ENCODE measurements at places on chromosomes 7 and 10.

GRCh38 chr10:84088626-84089025 lies 50.7 kb upstream of the GHITM start:
- no peak for DNase-seq

DNA sequence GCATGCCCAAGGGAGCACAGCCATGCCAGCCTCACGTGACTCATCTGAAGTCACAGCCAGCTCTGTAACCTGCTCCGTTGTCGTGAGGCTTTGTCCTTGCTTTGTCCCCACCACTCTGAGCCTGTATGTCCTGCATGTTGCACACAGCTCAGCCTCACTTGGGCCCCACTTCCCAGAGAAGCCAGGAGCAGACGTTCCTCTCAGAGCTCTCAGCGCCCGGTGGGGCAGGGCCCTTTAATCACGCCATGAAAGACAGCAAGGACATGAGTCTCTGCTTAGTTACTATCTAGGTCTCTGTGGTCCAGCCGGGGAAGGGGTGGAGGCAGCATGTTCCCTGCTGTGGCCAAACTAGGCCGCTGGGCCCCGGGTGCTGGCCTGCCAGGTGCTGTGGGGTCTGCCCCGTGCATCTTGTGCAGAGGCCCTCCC lies 127.4 kb upstream of the FAM20C start:
- no peak for DNase-seq

- DNase-seq, result no peak
Measured at GRCh38 chr7:135768467-135768866, 19.9 kb upstream of the FAM180A start.

DNA sequence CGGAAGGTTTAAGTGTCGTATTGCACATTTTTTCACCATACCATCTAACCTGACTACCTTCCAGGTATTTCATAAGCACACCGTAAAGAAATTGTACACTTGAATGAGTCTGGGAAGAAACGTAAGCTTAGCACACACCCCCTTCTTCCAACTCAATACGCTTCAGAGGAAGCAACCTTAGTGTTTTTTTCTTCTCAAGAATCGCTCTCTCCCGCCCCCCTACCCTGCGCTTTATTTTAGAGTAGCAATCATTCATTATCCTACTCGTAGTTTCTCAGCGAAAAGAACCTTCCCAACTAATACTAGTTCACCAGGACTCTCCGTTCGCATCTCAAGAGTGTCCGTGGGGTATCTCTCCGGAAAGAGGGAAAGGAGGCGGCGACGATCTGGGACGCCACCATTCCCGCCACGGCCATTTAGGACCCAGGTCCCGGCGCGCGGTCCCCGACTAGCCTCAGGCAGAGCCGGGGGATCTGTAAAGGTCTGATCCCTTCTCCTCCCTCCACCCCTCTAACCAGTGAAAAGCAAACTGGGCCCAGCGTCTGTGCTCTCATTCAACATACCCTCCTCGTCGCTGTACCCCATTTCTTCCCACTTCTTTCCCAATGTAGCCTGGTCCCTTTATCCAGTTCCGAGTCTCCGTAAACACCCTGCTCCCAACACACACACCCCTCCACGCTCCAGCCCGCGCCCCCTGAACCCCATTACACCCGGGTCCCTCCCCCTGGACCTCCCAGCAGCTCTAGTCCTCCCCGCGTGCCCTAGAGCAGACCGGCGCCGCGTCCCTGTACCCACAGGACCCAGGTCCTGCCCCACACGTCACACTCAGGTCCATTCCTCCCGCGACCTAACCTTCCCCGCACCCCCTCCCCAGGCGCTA lies 16.0 kb downstream of the MYOZ1 start:
- no peak for DNase-seq

- DNase-seq, result no peak
Measured at GRCh38 chr10:59181668-59182067, 5.2 kb downstream of the PHYHIPL start.

GRCh38 chr10:110966146-110966545 lies 46.7 kb downstream of the SHOC2 start:
- no peak for DNase-seq

- DNase-seq, result no peak
Measured at GRCh38 chr10:60406182-60406581, 16.5 kb upstream of the ANK3 start.

GRCh38 chr10:3749600-3749999 lies 35.4 kb downstream of the KLF6 start:
- no peak for DNase-seq

- no peak for DNase-seq
Measured at GRCh38 chr10:57338823-57339558, 928.7 kb downstream of the IPMK start.

DNA sequence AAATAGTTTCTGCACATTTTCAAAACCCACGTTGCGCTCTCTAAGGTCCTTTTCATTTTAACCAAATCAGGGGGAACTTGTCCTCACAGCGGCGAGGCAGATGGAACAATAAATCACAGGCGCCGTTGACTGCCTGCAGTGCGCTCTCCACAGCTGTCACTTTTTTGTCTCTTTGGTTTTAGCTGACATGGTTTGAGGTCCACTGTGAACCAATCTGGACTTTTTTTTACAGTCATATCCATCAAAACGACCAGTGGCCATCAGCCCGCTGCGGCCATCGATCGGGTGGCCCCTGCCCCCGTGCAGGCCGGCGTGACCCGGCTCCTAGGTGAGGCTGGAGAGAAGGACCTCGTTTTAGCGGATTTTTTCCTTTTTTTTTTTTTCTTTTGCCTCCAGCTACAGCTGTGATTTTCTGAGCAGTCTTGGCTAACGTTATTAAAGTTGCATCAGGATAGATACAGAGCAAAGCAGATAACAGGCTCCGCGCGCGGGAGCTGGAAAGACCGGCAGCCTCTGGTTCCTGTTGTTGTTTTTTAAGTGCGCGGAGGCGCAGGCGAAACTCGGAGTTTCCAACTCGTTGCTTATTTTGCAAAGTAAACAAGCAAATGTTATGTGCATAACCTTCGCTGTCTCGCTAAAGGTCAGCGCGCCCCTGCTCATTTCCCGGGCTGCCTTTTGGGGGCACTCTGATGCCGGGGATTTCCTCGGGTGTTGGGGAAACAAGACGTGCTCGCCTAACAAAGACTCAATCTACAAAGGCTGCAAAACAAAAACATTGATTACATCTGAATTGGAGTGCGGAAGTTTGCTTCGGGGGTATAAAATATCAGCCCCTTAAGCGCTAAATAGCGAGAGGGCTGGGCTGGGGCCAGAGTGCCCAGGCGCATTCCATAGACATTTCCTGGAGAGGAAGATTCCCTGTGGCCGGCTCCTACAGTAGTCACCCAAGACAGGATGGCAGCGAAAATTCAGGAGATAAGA lies 414.8 kb upstream of the MKI67 start:
- no peak for DNase-seq

- no peak for DNase-seq
Measured at GRCh38 chr7:156019776-156020565, 207.7 kb upstream of the SHH start.

- no peak for DNase-seq
Measured at GRCh38 chr10:31936086-31936485, 7.5 kb upstream of the ARHGAP12 start.

- no peak for DNase-seq
Measured at GRCh38 chr7:123367484-123368122, 166.8 kb downstream of the IQUB start.

DNA sequence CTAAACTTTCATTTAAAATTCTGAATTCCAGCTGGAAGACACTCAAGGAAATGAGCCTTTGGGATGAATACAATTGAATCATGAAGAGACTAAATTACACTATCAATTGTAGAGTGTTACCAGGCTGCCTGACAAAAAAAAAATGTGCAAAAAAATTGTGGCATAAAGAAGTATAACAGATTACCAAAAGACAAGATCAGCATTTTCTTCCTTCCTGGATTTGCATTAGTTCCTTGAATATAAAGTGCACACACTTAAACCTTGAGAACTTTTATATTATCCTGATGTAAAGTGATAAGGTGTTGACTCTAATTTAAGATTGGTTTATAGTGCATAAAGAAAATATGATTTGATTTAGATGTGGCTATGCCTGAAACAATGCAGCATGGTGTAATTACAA lies 412.7 kb upstream of the KLF6 start:
- DNase-seq, result no peak

GRCh38 chr10:127853868-127854768 lies 38.6 kb downstream of the CLRN3 start:
- peak; percentile 11 for DNase-seq
